Dermis blood vessel endothelial cell (primary cell): ENCODE measurements at places on chromosomes 2 and 18. TPM values are rescaled to one million over a fixed set of nuclear protein-coding genes. Genes with fewer than 3 reads are reported as not detected.

Gene DUSP19
- 2.6 and 4.4 TPM in 2 replicates for total RNA-seq

Gene CDH19
- total RNA-seq = not detected in 2 replicates

Gene MDH1B
- 0.33 TPM in 1 of 2 replicates, not detected in the other for total RNA-seq

Gene SCYGR4
- not detected in 2 replicates for total RNA-seq

Gene UCN
- total RNA-seq = 0.37 and 1.0 TPM in 2 replicates

Gene PLEK
- total RNA-seq = 0.17 TPM in 1 of 2 replicates, not detected in the other

Gene EIF2AK2
- total RNA-seq = 18.9 and 33.2 TPM in 2 replicates

Gene DBI
- 82.2 and 121 TPM in 2 replicates for total RNA-seq

Gene ANKRD44
- total RNA-seq = 5.6 and 7.6 TPM in 2 replicates

Gene TMEM17
- 0.51 and 1.1 TPM in 2 replicates for total RNA-seq

Gene ZSWIM2
- total RNA-seq = not detected in 2 replicates

Gene CPLX4
- total RNA-seq = not detected in 2 replicates

Gene SKOR2
- total RNA-seq = not detected in 2 replicates

Gene LCT
- under 0.01 TPM in 1 of 2 replicates, not detected in the other for total RNA-seq

Gene MYL12A
- total RNA-seq = 781 and 1,396 TPM in 2 replicates

Gene LIPT1
- 6.2 and 7.5 TPM in 2 replicates for total RNA-seq

Gene VAMP8
- total RNA-seq = 6.8 and 7.5 TPM in 2 replicates

Gene NBAS
- total RNA-seq = 101 and 108 TPM in 2 replicates

Gene SERPINB3
- total RNA-seq = 0.17 TPM in 1 of 2 replicates, not detected in the other

Gene C2orf49
- total RNA-seq = 18.4 and 18.8 TPM in 2 replicates

Gene CXCR1
- not detected in 2 replicates for total RNA-seq

Gene TRIM43
- total RNA-seq = not detected in 2 replicates

Gene ZNF385B
- total RNA-seq = not detected in 2 replicates

Gene MRO
- under 0.01 TPM in 1 of 2 replicates, not detected in the other for total RNA-seq

Gene UPP2
- not detected in 2 replicates for total RNA-seq

Gene FAM110C
- total RNA-seq = 0.28 and 0.51 TPM in 2 replicates

Gene SATB2
- total RNA-seq = 0.33 and 0.85 TPM in 2 replicates

Gene CYS1
- 0.74 and 1.2 TPM in 2 replicates for total RNA-seq

Gene CFAP65
- total RNA-seq = not detected in 2 replicates

Gene NAPG
- total RNA-seq = 43.6 and 44.4 TPM in 2 replicates

Gene CCDC150
- 9.1 and 10.9 TPM in 2 replicates for total RNA-seq

Gene SLC9A4
- not detected in 2 replicates for total RNA-seq

Gene LYG1
- total RNA-seq = 0.28 and 1.2 TPM in 2 replicates

Gene NAB1
- total RNA-seq = 38.8 and 64.2 TPM in 2 replicates

Gene RETREG2
- 64.1 and 75.4 TPM in 2 replicates for total RNA-seq

Gene LOXHD1
- under 0.01 and 0.05 TPM in 2 replicates for total RNA-seq

Gene UGT1A10
- not detected in 2 replicates for total RNA-seq

Gene CGREF1
- 4.8 TPM in 2 replicates for total RNA-seq

Gene TLX2
- 0.17 TPM in 1 of 2 replicates, not detected in the other for total RNA-seq

Gene TTLL4
- 7.6 and 9.4 TPM in 2 replicates for total RNA-seq

Gene GKN1
- not detected in 2 replicates for total RNA-seq

Gene GRB14
- total RNA-seq = 0.51 and 2.3 TPM in 2 replicates

Gene ZNG1B
- total RNA-seq = 28.6 and 28.9 TPM in 2 replicates
